ENCODE measurements at places on chromosomes 5 and 9. TPM values are rescaled to one million over a fixed set of nuclear protein-coding genes. Genes with fewer than 3 reads are reported as not detected.

KIF4B gene
- total RNA-seq, result 0.05 TPM

TPPP gene
- not detected for total RNA-seq

DNA sequence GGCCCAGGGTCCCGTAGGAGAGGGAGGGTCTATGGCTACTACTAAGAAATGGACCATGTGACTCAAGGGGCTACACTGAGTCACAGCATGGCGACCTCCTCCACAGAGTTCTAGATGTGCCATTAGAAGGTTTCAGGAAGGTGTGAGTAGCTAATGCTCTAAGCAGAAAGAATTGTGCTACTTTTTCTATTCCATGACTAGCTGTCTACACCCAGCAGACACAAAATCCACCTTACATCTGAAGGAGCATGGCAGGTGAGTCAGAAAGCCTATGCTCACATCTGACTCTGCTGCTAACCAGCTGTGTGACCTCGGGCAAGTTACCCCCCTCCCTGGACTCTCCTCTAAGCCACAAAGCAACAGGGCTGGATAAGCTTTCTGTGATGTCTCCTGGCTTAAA lies 14.4 kb upstream of the MEIKIN start:
- no peak overlapping the region for H3K27ac ChIP-seq
- no peaks in the 10 kb centered on the region for H3K36me3 ChIP-seq
- no peaks in the 10 kb centered on the region for H3K27me3 ChIP-seq

GRCh38 chr9:98838868-98839565 lies 31.5 kb downstream of the GALNT12 start:
- no peak overlapping the region for H3K4me3 ChIP-seq
- no peaks in the 10 kb centered on the region for H3K36me3 ChIP-seq
- H3K4me1 ChIP-seq, result no peaks in the 10 kb centered on the region
- no peaks in the 10 kb centered on the region for H3K27me3 ChIP-seq

PCSK1 gene
- not detected for total RNA-seq

GRCh38 chr5:132087176-132087575 lies 13.6 kb downstream of the CSF2 start:
- no peaks in the 10 kb centered on the region for H3K27me3 ChIP-seq
- DNase-seq, result no peak
- H3K4me1 ChIP-seq, result no peaks in the 10 kb centered on the region
- H3K4me3 ChIP-seq, result no peak overlapping the region
- no peaks in the 10 kb centered on the region for H3K36me3 ChIP-seq
- no peak overlapping the region for H3K27ac ChIP-seq

DNA sequence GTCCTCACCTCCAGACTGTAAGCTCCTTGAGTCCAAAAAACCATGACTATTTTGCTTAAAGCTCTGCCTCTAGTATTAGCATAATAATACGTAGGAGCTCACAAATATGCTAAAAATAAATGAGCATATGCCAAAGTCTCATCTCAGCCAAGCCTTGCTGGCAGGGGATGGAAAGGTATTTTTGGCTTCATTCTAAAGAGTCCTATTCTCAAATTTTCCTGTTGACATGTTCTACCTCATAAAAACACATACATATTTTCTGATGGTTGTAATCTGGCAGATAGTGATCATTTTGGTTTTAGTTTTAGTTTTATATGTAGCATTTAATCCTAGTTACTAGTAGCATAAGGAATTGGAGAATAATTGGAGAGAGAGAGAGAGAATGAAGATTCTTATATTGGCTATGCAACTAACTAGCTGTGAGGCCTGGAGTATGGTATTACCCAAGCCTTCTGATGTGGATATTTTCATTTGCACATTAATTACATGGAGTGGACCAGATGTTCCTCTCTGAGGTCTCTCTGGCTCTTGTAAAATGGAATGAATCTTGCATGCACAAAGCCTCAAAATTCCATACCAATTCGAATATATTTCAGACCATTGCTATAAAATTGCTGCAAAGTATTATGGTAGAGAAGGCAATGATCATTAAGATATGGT lies 55.8 kb downstream of the PIP5K1B start:
- H3K4me1 ChIP-seq, result peaks cover 3% of the 10 kb centered on the region
- no peak overlapping the region for H3K4me3 ChIP-seq
- no peak overlapping the region for H3K27ac ChIP-seq
- no peaks in the 10 kb centered on the region for H3K36me3 ChIP-seq
- DNase-seq, result no peak

Measured in GM12878 (cell line).